ENCODE measurements at places on chromosomes 4 and X.
A peak's percentile ranks its signal among the peaks of the same experiment; 100 is the strongest.

DNA sequence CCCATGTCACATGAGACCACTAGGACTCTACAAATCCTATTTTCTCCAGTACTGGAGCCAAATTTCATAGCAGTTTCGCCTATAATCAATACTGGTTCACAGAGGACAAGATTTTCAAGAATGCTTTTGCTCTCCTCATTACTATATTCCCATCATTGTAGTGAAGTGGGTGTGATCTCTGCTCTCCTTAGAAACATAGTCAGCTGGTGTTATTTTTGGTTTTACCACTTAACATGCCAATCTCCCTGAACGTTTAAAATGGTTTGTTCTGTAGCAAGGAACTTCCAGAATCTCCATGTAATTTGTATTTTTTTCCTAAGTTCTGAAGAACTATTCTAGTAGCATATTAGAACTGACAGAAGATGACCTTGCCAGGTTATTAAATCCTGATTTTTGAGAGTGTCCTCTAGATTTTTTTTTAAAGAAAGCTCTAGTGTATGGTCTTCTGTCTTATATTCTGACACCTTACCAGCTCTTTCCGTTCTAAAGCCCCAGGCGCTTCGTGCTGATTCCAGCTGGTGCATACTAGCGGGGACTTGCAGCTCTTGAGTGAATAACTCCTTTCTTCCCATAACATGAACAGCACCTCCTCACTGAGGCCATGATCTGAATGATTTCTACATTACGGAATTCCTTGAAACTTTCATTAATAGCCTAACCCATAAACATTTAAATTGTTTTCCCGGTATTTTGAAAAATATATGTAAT lies 1372.9 kb downstream of the TECRL start:
- no peak for DNase-seq

DNA sequence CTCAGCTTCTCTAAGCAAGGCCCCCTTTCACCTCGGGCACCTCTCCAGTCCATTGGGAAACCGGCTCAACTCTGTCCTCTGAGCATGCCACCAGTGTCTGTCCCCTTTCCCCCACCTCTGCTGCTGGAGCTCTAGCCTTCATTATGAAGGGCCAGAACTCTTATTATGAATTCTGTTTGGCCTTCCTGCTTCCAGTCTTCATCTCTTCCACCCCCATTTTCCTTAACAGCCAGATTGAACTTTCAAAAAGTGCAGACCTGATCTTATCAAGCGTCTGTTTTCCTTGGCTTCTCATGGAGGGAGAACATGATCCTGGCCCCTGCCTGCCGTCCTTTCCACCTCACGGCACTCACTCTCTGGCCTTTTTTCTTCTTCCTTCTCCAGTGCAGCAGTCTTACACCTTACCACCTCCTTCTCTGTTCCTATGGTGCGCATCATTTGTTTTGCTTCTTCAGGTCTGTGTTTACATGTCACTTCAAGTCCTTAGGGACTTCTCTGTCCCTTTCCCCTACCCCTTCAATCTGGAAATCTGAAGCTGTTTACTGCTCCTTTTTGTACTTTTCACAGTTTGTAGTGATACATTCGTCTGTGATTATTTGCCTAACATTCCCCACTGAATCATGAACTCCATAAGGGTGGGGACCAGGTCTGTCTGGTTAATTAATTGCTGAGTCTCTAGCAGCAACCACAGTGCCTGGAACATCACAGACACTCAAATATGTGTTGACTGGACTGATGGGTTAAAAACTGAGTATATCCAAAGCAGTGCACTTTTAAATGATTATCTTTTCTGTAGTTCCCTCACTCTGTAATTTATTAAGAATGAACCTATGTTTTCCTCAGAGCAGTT lies 55.8 kb downstream of the FNIP2 start:
- no peak for DNase-seq

DNA sequence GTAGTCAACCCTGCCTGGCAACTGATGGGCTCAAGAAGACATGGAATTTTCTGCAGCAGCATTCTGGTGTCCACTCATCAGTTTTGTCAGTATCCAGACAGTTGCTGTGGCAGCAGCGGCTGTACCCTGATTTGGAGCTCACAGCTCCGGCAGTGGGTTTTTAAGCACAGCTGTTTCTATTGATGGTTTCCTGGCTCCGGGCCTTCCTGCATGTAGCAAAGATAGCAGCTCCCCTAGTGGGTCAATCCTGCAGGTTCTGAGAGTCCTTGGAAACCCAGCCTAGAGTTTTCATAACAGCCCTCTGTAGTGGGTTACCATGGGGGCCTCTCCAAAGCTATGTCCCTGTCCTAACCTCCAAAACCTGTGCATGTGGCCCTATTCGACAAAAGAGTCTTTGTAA lies 84.0 kb upstream of the ATP6AP2 start:
- no peak for DNase-seq

DNA sequence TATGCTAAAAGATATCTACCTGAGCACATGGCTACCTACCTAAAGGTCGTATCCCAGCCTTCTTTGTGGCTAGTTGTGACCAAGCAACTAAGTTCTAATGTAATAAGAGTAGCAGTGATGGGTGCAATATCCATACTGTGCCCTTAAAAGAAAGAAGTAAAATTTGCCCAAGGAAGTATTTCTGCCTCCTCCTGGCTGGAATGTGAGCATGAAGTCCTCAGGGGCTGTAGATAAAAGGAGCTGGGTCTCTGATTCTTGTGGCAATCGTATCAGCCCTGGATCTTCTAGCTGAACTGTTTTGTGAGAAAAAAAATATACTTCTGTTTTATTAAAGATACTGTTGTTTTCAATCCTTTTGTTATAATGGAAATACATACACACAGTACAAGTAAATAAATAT lies 217.4 kb downstream of the GPAT3 start:
- no peak for DNase-seq

GRCh38 chrX:114221445-114221844 lies 362.4 kb upstream of the HTR2C start:
- DNase-seq = no peak

- no peak for DNase-seq
Measured at GRCh38 chr4:172716291-172716690, 452.3 kb upstream of the GALNT7 start.

GRCh38 chr4:10671366-10671765 lies 13.2 kb downstream of the CLNK start:
- no peak for DNase-seq

DNA sequence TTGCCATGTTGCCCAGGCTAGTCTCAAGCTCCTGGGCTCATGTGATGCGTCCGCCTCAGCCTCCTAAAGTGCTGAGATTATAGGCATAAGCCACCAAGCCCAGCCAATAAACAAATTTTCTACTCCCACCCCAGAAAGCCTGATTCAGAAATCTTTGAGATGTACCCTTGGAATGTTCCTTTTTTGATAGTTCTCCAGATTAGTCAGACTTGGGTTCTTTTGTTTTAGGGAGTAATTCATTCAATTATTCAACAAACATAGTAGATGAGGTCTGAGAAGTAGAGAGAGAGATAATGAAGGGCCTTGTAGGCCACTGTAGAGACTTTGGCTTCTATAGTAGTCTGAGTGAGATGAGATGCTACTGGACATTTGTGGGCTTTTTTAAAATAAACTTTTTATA lies 27.8 kb downstream of the RP2 start:
- DNase-seq = no peak

- no peak for DNase-seq
Measured at GRCh38 chrX:138875472-138875871, 164.0 kb upstream of the FGF13 start.

DNA sequence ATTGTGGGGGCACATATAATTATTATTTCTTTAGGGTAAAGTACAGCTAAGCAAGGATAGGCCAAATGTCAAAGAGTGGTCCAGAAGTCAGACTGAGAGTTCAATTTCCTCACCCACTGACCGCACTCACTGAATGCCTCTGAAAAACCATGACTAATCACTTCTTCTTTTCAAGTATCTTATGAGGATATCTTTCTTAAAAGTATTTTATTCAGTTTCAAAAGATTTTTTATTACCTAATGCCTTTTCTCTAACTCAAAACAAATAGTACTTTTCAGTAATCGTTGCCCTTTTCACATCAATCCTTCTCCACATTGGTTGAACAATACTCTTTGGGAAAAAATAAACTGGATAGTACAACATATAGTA lies 61.7 kb upstream of the CAMK2D start:
- DNase-seq = no peak

- DNase-seq = no peak
Measured at GRCh38 chr4:2802618-2803531, 10.0 kb downstream of the SH3BP2 start.

GRCh38 chr4:102641793-102642192 lies 119.0 kb downstream of the MANBA start:
- DNase-seq = no peak

DNA sequence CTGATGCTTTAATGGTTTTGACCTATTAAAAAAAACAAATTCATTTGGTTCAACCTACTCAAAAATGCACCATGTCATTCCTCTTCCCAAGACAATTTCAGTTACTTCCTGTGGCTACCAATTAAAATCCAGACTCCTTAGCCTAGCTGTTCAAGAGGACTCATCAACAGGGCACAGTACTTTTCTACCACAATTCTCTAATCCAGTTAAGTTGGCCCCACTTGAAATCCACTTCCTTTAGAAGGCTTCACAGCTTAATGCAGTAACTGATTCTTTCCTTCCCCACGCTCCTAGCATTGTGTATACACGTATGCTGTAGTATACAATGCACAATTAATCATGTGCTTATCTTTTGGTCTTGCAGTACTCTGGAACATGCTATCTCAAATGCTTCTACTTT lies 129.8 kb downstream of the UGT8 start:
- no peak for DNase-seq

DNA sequence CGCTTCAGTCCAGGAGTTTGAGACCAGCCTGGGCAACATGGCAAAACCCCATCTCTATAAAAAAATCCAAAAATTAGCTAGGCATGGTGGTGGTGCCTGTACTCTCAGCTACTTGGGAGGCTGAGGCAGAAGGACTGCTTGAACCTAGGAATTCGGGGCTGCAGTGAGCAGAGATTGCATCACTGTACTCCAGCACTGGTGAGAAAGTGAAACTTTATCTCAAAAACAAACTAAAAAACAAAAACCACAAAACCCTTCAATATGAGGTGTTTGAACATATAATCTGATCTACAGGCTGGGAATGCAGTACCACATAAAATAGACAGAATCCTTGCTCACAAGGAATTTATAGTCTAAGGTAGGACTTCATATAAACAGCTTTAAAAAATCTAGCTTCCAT lies 103.9 kb downstream of the PDS5A start:
- DNase-seq = no peak

- DNase-seq = peak; percentile 48
Measured at GRCh38 chr4:140052050-140052449, 101.9 kb downstream of the MAML3 start.

GRCh38 chrX:125203737-125204578 lies 115.7 kb upstream of the TEX13C start:
- no peak for DNase-seq

GRCh38 chr4:169438057-169438480 lies 167.3 kb upstream of the SH3RF1 start:
- DNase-seq = no peak

GRCh38 chr4:138177278-138177968 lies 64.7 kb downstream of the SLC7A11 start:
- DNase-seq = no peak

- DNase-seq = no peak
Measured at GRCh38 chrX:10169175-10169574, 12.4 kb downstream of the CLCN4 start.

DNA sequence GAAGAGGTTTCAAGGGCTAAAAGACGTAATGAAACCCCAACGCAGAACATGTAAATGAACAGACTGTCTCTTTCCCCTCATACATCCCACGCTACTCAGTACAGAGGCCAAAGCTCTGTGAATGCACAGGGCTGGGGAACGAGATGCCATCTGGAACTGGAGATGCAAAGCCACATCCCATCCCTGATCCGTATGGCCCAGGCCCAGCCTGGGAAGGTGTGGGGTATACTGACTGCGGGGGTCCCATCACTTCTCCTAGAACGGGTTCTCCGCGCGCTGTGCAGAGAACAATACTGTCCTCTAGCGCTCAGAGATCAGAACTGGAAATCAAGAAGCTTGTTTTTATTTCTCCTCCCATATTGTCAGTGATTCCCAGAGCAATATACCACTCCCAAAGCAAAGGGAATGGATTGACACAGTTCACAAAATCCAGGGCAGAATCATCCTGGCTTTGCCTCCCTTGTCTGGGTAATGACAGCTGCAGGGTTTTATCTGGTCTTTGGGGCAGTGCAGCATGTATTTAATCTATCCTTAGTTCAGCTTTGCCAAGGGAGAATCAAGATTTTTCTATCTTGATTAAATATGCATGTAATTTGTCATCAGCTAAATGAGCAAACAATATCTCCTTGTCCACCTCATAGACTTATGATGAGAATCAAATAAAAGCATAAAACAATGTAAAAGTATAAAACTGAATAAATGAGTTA lies 47.3 kb upstream of the TLR3 start:
- DNase-seq = no peak

DNA sequence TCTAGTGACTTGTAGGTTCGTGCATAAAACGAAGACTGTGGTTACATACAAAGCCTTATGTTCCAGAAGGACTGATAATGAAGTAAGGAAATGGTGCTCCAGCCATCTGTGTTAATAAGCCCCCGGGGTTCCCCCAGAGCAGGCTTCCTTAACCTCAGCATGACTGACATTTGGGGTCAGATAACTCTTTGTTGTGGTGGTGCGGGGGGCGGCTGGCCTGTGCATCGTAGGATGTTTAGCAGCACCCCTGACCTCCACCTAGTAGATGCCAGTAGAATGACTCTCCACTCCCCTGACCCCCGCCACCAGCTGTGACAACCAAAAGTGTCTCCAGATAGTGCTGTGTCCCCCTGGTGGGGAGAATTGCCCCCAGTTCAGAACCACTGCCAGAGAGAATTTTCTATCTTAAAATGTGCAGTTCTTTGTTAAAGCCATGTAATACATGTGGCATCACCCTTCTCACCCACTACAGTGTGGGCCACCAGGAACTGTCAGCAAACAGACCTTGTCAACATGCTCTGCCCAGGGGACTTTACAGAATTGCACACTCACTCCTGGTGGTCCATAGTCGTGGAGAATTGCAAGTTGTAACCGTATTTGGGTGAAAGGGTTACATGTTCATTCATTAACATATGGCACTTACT lies 7.5 kb downstream of the SH3KBP1 start:
- DNase-seq = peak; percentile 10

GRCh38 chr4:6776920-6777635 lies 5.4 kb upstream of the KIAA0232 start:
- no peak for DNase-seq

DNA sequence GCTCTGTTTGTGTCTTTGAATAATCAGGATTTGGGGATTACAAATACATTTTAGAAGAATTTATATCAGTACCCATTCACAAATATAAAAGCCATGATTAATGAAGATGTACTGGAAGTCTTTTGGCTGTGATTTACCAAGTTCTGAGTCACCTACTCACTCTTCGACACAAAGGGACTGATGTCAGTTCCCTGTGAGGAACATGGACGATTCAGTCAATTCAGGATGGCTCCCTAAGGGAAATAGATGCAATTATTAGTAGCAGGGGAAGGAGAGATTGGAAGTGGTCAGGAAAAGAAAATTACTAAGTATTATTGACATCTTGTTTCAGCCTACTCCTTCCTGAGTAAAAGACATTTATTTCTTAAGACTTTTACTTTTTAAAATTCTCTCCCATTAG lies 550.7 kb upstream of the SLIT2 start:
- no peak for DNase-seq

GRCh38 chr4:117661091-117662072 lies 372.9 kb upstream of the NDST3 start:
- DNase-seq = no peak

GRCh38 chrX:47321386-47321785 lies 49.0 kb upstream of the ZNF157 start:
- DNase-seq = no peak

- no peak for DNase-seq
Measured at GRCh38 chrX:9278475-9279233, 186.2 kb upstream of the TBL1X start.

All from activated naive CD4-positive, alpha-beta T cell treated with anti-CD3 and anti-CD28 coated beads, Interleukin-2, amount 50 U/mL, for 16 hours (primary cell).